ENCODE measurements at places on chromosomes 12 and 14.

DNA sequence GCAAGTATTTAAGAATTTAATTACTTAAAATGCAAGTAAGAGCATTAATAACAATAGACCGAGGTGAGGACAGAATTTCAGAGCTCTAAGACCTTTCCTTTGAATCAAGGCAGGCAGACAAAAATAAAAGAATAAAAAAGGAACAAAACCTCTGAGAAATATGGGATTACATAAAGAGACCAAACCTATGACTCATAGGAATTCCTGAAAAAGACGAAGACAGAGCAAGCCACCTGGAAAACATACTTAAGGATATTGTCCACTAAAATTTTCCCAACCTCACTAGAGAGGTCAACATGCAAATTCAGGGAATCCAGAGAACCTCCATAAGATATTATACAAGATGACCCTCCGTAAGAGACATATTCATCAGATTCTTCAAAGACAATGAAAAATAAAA lies 325.1 kb downstream of the AEBP2 start:
- DNase-seq: no peak

DNA sequence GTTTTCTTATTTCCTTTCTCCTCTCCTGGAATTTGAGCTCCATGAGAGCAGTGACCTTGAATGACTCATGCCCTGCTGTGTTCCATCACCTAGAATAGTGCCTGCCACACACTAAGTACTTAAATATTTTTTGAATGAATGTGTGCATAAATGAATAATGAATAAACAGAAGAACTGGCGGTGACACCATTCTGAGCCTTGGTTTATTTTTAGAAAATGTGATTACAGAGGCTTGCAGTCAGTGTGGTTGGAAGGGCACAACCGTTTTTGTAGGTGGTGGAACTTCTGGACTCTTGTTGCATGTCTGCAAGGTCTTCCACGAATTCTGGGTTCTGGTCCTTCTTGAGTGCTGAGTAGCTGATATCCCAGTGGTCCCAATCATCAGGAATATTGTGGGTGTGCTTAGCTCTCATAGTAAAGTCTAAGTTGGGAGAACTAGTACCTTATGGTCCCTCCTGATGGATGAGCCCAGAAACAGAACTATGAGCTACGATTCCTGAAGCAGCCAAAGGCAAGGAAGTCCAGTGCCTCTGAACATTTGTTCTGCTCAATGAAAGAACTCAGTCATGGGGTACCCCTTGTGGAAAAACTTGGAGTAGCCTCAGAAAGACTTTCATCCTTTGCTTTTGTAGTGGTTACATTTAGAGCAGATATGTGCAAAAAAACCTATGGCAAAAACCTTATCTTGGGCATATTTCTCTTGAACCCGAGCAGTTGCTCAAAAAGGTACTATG lies 28.8 kb upstream of the BHLHE41 start:
- DNase-seq: no peak

DNA sequence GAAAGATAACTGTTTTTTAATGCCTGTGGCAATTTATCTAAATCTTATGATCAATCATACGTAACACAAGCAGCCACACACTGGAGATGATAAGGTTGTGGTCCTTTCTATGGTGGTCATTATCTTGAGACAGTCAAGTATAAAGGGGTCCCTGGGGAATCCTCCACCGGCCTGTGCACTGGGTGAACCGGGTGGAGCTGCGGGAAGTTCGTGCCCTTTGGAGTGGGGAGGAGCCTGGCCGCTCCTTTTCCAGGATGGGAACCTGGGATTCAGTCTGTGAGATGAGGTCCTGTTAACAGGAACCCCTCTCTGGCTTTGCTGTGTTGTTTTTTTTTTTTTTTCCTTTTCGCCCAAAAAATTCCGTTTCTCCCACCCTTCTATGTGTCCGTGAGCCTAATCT lies 167.5 kb upstream of the RPL10L start:
- no peak for DNase-seq

- no peak for DNase-seq
Observed at GRCh38 chr12:42853370-42854140, 264.0 kb upstream of the PRICKLE1 start.

GRCh38 chr12:122423258-122424165 lies 1.0 kb upstream of the CLIP1 start:
- no peak for DNase-seq

- DNase-seq: peak; percentile 61
Observed at GRCh38 chr14:36975834-36976233, 196.6 kb downstream of the SLC25A21 start.

GRCh38 chr14:65304239-65304638 lies 108.3 kb upstream of the FUT8 start:
- no peak for DNase-seq

DNA sequence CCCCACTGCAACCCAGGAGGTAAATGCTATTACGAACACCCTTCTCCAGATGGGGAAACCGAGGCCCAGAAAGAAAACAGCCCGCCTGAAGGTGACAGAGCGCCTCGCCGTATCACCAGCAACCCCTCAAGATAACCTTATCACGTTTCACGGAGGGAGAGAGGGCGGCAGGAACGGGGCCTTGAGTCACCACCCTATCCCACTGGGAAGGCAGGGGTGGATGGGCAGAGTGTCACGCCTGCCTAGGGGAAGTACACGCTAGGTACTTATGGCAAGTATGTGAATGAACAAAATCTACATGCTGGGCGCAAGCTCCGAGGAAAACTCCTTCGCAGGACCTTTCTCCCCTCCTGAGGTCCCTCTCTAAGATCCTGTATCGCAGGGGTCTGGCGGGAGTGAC lies 17.8 kb downstream of the NCOR2 start:
- no peak for DNase-seq

GRCh38 chr12:76698316-76698715 lies 65.6 kb upstream of the ZDHHC17 start:
- no peak for DNase-seq

GRCh38 chr14:33714527-33715226 lies 236.2 kb downstream of the EGLN3 start:
- no peak for DNase-seq

- no peak for DNase-seq
Observed at GRCh38 chr14:22981090-22981875, 1.1 kb downstream of the AJUBA start.
